ENCODE measurements at places on chromosomes 7 and 10. TPM values are rescaled to one million over a fixed set of nuclear protein-coding genes. Genes with fewer than 3 reads are reported as not detected.

TMEM176B gene
- not detected for total RNA-seq

SPDYE9 gene
- total RNA-seq = not detected

KAZALD1 gene
- 24.9 TPM for total RNA-seq

OPN1SW gene
- not detected for total RNA-seq

ZNF679 gene
- not detected for total RNA-seq

CCL24 gene
- not detected for total RNA-seq

ACHE gene
- total RNA-seq = 1.3 TPM

MBL2 gene
- total RNA-seq = 0.17 TPM

SUPV3L1 gene
- total RNA-seq = 117 TPM

ATG9B gene
- 1.2 TPM for total RNA-seq

CHAT gene
- not detected for total RNA-seq

SYNPO2L gene
- total RNA-seq = not detected

PIK3CG gene
- not detected for total RNA-seq

SMO gene
- total RNA-seq = 15.5 TPM

GNGT1 gene
- total RNA-seq = not detected

CUZD1 gene
- total RNA-seq = 0.40 TPM

GIMAP8 gene
- total RNA-seq = not detected

ZNF800 gene
- total RNA-seq = 18.5 TPM

PRKG1 gene
- 6.3 TPM for total RNA-seq

HABP2 gene
- not detected for total RNA-seq

ZCWPW1 gene
- total RNA-seq = 2.2 TPM

TCAF2 gene
- 9.7 TPM for total RNA-seq

NRG3 gene
- not detected for total RNA-seq

SPDYE5 gene
- total RNA-seq = not detected

DCLRE1A gene
- total RNA-seq = 3.3 TPM

ANKRD30A gene
- total RNA-seq = 0.12 TPM

EVX1 gene
- total RNA-seq = 0.35 TPM

LRMDA gene
- 3.6 TPM for total RNA-seq

LRIT1 gene
- total RNA-seq = not detected

TAS2R3 gene
- total RNA-seq = not detected

PTPRZ1 gene
- total RNA-seq = not detected

SH2B2 gene
- 8.8 TPM for total RNA-seq

GSTO2 gene
- 13.8 TPM for total RNA-seq

All from PC-3 (cell line).